ENCODE measurements at places on chromosomes 12 and 14.

- peak; percentile 29 for ATAC-seq
These were observed 7.3 kb downstream of the ERBB3 start for GRCh38 chr12:56087220-56087619.

- ATAC-seq = no peak
These were observed 337.7 kb downstream of the C12orf75 start for GRCh38 chr12:105667973-105668743.

DNA sequence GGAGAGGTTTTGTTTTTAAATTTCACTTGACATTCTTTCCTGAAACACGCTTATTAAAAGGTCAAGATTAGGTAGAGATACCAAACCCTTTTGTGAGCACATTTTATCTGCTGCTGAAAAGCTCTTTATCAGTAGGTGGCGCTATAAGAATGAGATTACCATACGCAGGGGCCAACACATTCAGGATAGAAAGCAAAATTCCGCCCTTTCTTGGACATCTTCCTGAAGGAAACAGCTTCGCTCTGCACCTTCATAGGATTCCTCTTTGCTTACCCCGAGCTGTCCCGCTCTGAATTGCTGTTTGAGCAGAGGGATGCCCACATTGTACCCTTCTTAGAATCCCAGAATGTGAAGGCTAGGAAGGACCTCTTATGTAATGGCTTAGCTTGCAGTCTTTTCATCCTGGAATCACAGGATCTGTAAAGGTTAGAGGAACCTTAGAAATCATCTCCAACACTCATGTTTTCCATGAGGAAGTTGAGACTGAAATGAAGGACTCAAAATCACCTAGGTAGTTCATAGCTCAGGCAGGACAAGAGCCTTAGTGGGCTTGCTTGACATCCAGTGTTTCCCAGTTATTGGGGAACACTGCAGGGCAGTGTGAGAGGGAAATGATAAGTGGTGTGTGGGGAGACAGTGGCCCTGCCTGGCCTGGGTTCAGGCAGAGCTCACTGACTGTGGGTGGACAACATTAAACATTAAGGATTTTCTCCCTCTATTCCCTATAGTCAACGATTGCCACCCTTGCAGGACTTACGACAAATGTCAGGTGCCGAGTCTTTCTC lies 38.7 kb upstream of the CRY1 start:
- ATAC-seq = peak; percentile 91

- ATAC-seq = no peak
These were observed 69.4 kb upstream of the DYRK2 start for GRCh38 chr12:67578976-67579661.

DNA sequence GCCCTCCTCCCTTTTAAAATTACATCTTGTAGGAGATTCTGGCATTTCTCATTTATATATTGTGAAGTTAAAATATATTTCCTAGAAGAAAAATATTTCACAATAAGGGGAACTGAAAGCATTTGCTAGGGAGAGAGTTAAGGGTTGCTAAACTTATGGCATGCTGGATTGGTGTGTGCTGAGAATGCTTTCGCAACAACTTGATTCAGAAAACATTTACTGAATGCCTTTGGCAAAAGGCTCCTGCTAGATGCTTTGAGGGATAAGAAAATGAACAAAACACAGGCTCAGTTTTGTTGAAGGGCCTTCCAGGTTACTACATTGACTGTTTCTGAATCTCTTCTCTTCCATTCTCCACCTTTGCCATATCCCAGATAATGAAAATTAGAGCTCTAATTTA lies 67.5 kb downstream of the DIP2B start:
- ATAC-seq = peak; percentile 78

DNA sequence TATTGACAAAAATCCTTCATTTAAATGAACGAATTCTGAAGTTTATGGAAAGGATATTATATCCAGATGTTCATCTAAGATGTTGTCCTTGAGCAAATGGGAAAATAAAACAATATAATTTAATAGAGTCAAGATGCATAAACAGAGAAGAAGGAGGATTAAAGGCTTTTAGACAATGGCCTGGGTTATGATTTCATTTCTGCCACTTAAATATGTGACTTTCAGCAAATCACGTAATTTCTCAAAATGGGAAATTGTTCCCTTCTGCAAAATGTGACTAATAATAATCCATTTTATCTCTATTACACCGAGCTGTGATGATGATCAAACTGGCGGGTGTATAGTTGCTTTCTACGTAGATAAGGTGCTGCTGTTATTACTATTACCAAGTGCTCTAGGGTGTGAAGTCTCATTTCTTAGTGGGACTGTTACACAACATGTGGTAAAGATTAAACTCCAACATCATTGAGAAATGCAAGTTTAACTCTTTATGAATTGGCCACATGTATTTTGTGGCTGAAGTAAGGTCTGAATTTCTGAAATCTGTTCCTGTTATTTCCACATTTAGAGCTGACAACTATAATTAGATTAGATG lies 157.0 kb downstream of the MYRFL start:
- ATAC-seq = no peak

DNA sequence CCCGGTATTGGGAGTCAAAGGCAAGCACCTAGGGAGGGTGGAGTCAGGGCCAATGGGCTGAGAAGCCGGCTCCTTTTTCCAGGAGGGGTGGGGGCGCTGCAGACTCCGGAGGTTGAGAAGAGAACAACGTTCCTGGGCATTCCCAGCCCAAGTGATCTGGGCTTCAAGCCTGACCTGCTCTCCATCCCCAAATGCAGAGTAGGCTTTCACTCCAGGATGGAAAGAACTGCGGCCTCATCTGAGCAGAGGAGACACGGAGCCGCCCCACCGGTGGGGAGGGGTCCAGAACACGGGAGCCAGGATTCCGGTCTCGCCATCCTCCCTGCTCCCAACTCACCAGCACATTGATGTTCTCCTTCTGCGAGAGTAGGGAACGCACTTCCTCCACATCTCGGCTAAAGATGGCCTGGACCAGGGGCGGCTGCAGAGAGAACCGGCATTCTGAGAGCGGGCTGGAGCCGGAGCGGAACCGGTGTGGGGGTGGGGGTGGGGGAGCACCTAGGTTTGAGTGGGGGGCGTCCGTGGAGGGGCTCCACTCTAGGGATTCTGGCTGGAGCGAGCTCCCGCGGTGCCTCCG lies 605 bp downstream of the ANKRD52 start:
- ATAC-seq = peak; percentile 64

DNA sequence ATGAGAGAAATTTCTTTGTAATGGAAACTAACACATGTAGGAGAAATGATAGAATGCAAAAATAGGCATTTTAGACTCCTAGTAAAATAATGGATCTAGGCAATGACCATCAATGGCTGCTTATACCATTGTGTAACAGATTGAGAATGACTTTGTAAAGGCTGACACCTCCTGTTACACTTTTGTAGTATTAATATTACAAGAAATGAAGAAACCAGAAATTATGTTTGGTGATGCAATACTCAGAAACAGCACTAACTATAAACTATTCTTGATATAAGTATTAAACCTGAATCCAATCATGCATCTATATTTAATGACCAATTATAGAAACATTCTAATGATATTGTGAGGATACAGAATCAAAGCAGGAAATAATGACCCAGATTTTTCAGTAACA lies 108.5 kb upstream of the CNTN1 start:
- ATAC-seq = no peak

GRCh38 chr12:77442633-77443032 lies 377.3 kb upstream of the E2F7 start:
- no peak for ATAC-seq

GRCh38 chr14:101444116-101444515 lies 117.2 kb upstream of the DIO3 start:
- no peak for ATAC-seq

DNA sequence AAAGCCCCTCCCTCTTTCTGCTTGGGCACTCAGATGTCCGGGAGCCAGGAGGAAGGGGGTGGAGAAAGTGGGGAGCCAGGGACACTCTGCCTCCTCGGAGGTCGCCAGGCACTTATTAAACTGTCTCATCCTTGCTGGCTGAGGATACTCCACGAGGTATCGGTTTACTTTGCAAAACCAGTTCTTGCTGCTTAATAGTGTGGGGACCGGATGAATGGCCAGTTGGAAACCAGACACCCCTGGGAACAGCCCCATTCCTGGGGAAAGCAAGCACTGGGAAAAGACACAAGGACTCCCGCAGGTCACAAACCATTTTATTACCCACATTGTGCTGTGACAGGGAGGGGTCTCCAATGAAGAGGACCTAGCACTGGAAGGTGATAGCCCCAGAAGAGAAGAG lies 34.2 kb downstream of the CCDC88C start:
- no peak for ATAC-seq
